Esophagus muscularis mucosa (tissue), 4 donors: ENCODE measurements at places on chromosomes 2 and 18. TPM values are rescaled to one million over a fixed set of nuclear protein-coding genes. Genes with fewer than 3 reads are reported as not detected.

DNA sequence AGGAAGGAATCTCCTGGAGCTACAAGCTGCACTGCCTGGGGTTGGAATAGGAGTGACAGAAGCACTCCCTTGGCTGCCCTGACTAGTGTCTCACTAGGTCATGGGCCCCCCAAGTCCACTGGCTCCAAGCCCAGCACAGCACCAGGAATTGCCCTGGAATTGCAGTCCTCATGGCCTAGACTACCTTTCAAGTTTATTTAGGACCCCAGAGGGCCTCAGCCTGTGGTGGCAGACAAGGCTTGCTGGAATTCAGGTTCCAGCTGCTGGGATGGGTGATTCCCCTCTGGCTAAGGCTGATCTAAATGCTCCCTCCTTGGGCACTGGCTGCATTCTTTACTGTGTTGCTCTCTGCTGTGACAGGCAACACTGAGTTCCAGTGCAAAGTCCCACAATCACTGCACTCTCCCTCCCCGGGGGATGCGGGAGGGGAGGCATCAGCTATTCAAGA is 14.0 kb downstream of the STRADB start:
- DNase-seq, result no peak

- no peak for DNase-seq
These were observed 7.6 kb upstream of the ZFAND2B start for GRCh38 chr2:219198974-219199373.

DNA sequence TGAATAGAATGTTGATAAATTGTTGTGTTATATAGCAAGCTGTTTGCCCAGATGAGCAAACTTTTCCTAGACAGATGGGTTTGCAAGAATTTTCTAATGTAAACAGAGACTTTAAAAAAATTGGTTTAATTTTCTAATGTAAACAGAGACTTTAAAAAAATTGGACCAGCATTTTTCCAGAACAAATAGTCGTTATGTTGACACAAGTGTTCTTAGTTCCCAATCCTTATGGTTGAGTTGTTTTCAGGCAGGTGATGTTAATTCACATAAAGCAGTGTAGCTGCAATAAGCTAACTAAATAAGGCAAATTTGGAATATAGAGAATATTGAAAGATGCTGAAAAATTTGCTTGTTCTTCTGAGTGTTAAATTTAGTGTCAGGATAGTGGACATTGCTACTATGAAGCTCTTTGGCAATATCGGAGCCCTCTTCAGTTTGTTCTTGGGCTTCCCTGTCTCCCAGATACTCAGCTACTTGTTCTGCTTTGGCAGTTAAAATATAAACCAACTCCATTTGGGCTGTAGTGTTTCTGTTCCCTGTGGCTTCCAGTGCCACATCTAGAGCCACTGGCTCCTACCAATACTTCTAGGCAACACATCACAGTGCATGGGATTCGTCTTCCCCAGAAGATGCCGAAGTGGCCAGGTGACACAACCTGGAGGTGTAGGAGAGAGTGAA is 105.7 kb downstream of the DYNAP start:
- DNase-seq, result no peak

- DNase-seq, result no peak
These were observed 19.5 kb upstream of the CFAP36 start for GRCh38 chr2:55500025-55500424.

- DNase-seq, result no peak
These were observed 563.1 kb upstream of the FAM98A start for GRCh38 chr2:34162231-34162630.

DNA sequence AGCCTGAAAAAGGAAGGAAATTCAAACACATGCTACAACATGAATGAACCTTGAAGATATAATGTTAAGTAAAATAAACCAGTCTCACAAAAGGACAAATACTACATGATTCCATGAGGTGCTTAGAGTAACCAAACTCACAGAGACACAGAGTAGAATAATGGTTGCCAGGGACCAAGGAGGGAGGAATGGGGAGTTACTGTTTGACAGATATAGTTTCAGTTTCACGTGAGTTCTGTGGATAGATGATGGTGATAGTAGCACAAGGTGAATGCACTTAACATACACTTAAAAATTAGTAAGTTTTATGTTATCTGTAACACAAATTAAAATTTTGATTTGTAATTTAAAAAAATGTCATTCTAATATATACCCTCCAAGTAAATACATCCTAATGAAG is 106.9 kb upstream of the ACVR1C start:
- DNase-seq, result no peak

DNA sequence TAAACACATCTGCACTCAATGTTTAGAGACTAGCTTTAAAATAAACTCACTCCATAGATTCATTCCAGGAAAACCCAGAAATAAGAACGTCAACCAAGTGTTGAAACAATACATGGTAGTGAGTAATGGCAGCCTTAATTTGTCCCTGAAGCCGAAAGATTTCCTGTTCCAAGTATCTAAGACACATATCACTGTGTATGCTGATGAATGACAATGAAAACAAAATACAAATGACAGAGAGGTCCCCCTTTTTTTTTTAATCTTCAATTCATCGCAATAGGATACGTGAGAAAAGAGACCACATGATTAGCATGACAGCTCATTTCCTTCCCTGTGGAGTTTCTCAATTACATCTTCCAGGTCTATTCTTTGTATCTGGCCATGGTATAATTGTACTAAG is 160.5 kb upstream of the STK17B start:
- no peak for DNase-seq

DNA sequence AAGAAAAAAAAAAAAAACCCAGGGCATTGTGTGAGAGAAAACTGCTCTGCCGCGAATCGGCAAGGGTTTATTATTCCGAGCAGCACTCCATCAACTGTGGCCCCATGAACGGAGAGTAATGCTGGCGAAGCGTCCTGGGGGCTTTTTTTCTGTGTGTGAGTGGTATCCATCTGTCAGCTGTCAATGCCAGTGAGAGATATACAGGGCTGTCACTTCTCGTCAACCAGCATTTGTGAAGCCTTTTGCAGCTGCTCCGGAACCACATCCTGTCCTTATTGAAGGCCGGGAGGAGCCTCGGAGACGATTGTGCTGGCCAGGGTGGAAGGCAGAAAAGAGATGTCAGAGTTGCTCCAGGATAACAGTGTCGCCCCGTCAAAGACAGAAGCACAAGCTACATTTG is 356.9 kb upstream of the SMIM21 start:
- no peak for DNase-seq

DNA sequence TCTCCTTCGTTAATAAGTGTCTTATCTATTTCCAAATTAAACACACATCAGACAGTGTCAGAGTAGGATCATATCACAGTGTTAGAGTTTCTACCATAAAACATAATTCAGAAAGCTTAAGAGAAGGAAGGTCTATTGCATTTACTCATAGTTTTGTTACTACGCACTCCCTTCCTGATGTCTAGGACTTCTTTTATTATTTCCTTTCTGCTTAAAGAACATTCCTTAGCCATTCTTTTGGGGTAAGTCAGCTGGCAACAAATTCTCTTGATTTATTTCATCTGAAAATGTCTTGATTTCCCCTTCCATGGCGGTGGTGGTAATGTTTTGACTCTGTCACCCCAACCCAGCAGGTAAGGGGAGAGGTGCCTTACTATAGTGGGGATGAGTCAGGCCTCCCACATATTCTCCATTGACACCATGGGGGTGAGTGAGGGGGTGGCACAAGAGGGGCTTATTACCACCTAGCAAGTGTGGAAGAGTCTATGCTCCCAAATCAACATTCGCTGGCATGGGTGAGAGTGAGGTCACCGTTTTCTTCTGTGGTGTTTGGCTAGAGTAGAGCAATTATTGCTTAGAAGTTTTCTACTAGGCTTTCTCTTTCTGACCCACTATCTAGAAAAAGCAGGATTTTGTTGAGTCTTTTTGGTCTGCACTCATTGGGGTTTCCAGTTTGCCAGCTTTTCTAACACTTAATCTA is 29.9 kb downstream of the ABCB11 start:
- DNase-seq, result no peak

GRCh38 chr18:72878143-72878542 is 10.4 kb upstream of the NETO1 start:
- DNase-seq, result peak; percentile 72

GRCh38 chr18:2847317-2848246 is 776 bp downstream of the EMILIN2 start:
- DNase-seq, result no peak

GRCh38 chr18:37537868-37538525 is 27.6 kb downstream of the CELF4 start:
- no peak for DNase-seq

- no peak for DNase-seq
These were observed 16.5 kb downstream of the SDC1 start for GRCh38 chr2:20208476-20208859.

DNA sequence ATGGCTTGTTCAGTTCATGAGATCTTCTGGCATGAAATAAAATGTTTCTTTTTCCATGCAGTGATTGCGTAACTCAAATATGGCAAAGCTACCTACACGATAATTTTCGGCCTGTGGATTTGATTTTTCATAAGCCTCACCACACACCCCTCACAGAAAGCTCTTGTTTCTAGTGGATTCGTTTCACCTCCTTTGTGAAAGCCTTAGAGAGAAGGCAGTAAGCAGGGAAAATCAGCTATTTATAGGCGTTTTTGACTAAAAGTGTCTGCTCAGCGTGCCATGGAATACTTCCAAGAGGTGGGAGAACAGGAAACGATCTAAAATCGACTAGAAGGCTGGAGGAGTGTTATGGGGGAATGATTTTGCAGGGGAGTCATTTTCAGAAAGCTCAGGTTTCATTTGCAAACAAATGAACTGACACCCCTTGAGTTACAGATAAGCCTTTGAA is 417.9 kb downstream of the TGIF1 start:
- no peak for DNase-seq

- no peak for DNase-seq
These were observed 95.9 kb downstream of the TXNL1 start for GRCh38 chr18:56542476-56542875.

DNA sequence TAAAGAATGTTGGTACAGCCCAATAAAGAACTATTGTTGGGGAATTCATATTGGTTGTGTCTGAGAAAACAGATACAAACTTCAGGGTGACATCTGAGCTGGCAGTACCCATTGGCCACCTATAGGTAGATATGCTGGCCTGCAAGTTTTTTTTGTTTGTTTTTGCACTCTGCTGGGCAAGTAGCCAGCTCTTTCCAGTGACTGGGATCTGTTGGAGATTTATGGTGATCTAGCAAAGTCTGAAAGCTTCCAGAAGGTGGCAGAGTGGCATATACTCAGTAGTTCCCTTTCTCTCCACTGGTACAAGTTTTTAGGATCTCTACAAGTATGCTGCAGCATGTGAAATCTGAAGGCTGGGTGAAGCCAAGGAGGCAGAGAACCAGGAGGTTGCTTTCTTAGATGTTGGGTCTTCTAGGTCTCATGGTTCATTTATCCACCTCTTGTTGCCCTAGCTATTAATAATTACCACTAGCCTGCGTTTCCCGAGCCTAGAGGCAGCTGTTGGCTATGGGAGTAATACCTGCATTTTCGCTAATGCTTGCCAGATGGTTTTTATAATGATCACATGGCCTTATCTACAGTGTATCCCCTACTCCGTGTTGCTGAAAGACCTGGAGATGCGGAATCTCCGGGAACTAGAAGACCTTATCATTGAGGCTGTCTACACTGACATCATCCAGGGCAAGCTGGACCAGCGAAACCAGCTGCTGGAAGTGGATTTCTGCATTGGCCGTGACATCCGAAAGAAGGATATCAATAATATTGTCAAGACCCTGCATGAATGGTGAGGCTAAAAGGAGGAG is 9.5 kb downstream of the COPS7B start:
- no peak for DNase-seq

- DNase-seq, result peak; percentile 31
These were observed 3.9 kb downstream of the TWIST2 start for GRCh38 chr2:238851761-238852160.

- no peak for DNase-seq
These were observed 28.6 kb downstream of the PCBP1 start for GRCh38 chr2:70115646-70116442.

DNA sequence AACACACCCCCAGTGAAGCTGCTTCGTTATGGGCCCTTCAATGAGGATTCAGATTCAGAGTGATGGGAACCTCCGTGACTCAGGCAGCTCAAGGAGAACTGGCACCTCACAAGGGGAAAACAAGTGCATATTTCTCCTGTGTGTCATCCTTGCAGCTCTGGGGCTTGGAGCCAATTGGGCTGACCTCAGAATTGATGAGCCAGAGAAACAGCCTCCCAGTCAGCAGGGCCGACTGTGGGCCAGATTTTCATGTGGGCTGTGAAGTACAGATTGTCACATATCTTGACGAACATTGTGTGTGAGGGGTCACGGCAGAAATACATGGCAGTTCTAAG is 189.6 kb upstream of the SP5 start:
- DNase-seq, result peak; percentile 95

GRCh38 chr2:160111951-160112798 is 49.8 kb upstream of the PLA2R1 start:
- no peak for DNase-seq

DNA sequence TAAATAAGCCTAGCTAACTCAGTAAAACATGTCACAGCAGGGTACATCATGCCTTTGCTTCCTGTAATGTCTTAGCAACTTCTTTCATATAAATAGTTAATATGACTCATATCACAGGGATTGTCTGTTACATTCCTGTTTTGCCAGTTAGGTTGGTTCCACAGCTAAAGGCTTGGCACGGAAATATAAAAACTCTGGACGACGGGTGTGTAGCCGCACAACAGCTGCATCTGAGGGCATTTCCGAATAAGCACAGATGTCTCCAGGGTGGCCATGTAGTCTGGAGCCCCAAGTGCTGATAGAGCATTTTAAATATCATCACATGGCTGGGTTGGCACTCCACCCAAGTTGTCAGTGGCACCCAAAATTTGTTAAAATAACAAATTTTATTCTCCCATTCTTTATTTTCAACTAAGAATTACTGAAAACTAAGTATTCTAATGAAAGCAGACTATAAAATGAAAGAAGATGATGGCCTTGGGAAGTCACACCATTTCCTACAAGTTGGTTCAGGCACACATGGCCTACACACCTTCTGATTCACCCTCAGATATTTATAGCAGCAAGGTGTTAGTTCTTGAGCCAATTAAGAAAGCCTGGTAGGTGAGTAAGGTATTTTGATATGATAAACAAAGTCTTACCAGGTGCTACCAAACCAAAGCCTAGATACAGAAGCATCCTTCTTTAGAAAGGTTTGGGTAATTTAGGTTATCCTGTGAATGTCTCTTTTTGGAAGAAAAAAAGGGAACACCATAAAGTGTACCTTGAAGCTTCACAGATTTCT is 61.8 kb upstream of the STK17B start:
- no peak for DNase-seq

Gene IL18R1
- total RNA-seq, result 3.0 TPM

Gene FOXI3
- not detected for total RNA-seq

Gene FKBP1B
- 5.0 TPM for total RNA-seq

Gene EGR4
- total RNA-seq, result not detected

Gene CRYBA2
- total RNA-seq, result not detected

Gene CREB1
- total RNA-seq, result 51.5 TPM

Gene CTLA4
- total RNA-seq, result 0.33 TPM

Gene ZC3H6
- 20.2 TPM for total RNA-seq

Gene TLX2
- not detected for total RNA-seq

Gene NAPG
- 33.6 TPM for total RNA-seq
